A549 treated with ZK216348 at 1 μM for 4 hours (cell line): ENCODE measurements at places on chromosomes 12 and 14. TPM values are rescaled to one million over a fixed set of nuclear protein-coding genes. Genes with fewer than 3 reads are reported as not detected.

The HSP90B1 gene
- 572 to 770 TPM (median 609 TPM) in 5 replicates for total RNA-seq

The RPL10L gene
- not detected in 5 replicates for total RNA-seq

The APOLD1 gene
- total RNA-seq, result 0.16 to 0.70 TPM (median 0.22 TPM) in 5 replicates

The DNAH10 gene
- 0.06 to 0.15 TPM (median 0.13 TPM) in 5 replicates for total RNA-seq

The IFNG-AS1 gene
- total RNA-seq, result not detected in 5 replicates

The PTGER2 gene
- total RNA-seq, result 1.7 to 2.9 TPM (median 2.5 TPM) in 5 replicates

The CKB gene
- total RNA-seq, result 65.1 to 115 TPM (median 109 TPM) in 5 replicates

The SPTSSA gene
- 18.5 to 32.7 TPM (median 25.8 TPM) in 5 replicates for total RNA-seq

The SCYL2 gene
- 11.9 to 22.9 TPM (median 18.8 TPM) in 5 replicates for total RNA-seq

The SLCO1C1 gene
- total RNA-seq, result 0.32 TPM in 1 of 5 replicates, not detected in the others

The HCAR2 gene
- total RNA-seq, result 0.18 to 0.19 TPM in 2 of 5 replicates, not detected in the others

The ALG10B gene
- total RNA-seq, result 2.8 to 6.6 TPM (median 5.8 TPM) in 5 replicates

The SIX4 gene
- total RNA-seq, result 1.7 to 3.8 TPM (median 3.1 TPM) in 5 replicates

The KLRC4 gene
- total RNA-seq, result not detected in 5 replicates

The GPR162 gene
- 0.39 to 0.87 TPM (median 0.56 TPM) in 5 replicates for total RNA-seq

The OVCH1 gene
- not detected in 5 replicates for total RNA-seq

The VPS37B gene
- 27.7 to 30.8 TPM (median 28.8 TPM) in 5 replicates for total RNA-seq

The KRT82 gene
- not detected in 5 replicates for total RNA-seq

The ART4 gene
- total RNA-seq, result not detected in 5 replicates

The PLEKHD1 gene
- 0.05 TPM in 2 of 5 replicates, not detected in the others for total RNA-seq

The C12orf50 gene
- not detected in 5 replicates for total RNA-seq

The SMCO2 gene
- total RNA-seq, result 0.18 to 0.36 TPM in 2 of 5 replicates, not detected in the others

The SPIC gene
- not detected in 5 replicates for total RNA-seq

The ERBB3 gene
- 1.0 to 3.4 TPM (median 1.7 TPM) in 5 replicates for total RNA-seq

The DHRS1 gene
- total RNA-seq, result 9.5 to 15.2 TPM (median 13.7 TPM) in 5 replicates

The RBP5 gene
- total RNA-seq, result not detected in 5 replicates

The COL2A1 gene
- 0.04 to 0.40 TPM in 2 of 5 replicates, not detected in the others for total RNA-seq

The NDRG2 gene
- 1.8 to 3.8 TPM (median 3.4 TPM) in 5 replicates for total RNA-seq

The PLCZ1 gene
- total RNA-seq, result not detected in 5 replicates

The KRT6A gene
- 3.0 to 5.6 TPM (median 5.1 TPM) in 5 replicates for total RNA-seq

The CHGA gene
- total RNA-seq, result 0.93 to 2.2 TPM (median 1.5 TPM) in 5 replicates

The PTPN21 gene
- total RNA-seq, result 7.5 to 10.1 TPM (median 9.6 TPM) in 5 replicates

The CD4 gene
- not detected in 5 replicates for total RNA-seq

The LRFN5 gene
- total RNA-seq, result 0.04 TPM in 1 of 5 replicates, not detected in the others

The GPR68 gene
- total RNA-seq, result 0.18 to 0.21 TPM (median 0.19 TPM) in 3 of 5 replicates, not detected in the others

The TTC8 gene
- 39.5 to 43.7 TPM (median 40.1 TPM) in 5 replicates for total RNA-seq

The NANOG gene
- total RNA-seq, result not detected in 5 replicates

The SYNDIG1L gene
- not detected in 5 replicates for total RNA-seq

The ERP27 gene
- total RNA-seq, result not detected in 5 replicates

The SOAT2 gene
- total RNA-seq, result 0.14 to 0.75 TPM (median 0.23 TPM) in 5 replicates

The DAO gene
- total RNA-seq, result not detected in 5 replicates

The DENND5B gene
- total RNA-seq, result 9.6 to 17.3 TPM (median 15.4 TPM) in 5 replicates
